Natural killer cell treated with Interleukin-12 subunit alpha and Interleukin-12 subunit beta and Interleukin-15 and Interleukin-18, amount 100 ng/mL, for 72 hours (primary cell): ENCODE measurements at places on chromosomes 16 and 17. TPM values are rescaled to one million over a fixed set of nuclear protein-coding genes. Genes with fewer than 3 reads are reported as not detected.
A peak's percentile ranks its signal among the peaks of the same experiment; 100 is the strongest.

Gene GLP2R
- not detected for total RNA-seq

DNA sequence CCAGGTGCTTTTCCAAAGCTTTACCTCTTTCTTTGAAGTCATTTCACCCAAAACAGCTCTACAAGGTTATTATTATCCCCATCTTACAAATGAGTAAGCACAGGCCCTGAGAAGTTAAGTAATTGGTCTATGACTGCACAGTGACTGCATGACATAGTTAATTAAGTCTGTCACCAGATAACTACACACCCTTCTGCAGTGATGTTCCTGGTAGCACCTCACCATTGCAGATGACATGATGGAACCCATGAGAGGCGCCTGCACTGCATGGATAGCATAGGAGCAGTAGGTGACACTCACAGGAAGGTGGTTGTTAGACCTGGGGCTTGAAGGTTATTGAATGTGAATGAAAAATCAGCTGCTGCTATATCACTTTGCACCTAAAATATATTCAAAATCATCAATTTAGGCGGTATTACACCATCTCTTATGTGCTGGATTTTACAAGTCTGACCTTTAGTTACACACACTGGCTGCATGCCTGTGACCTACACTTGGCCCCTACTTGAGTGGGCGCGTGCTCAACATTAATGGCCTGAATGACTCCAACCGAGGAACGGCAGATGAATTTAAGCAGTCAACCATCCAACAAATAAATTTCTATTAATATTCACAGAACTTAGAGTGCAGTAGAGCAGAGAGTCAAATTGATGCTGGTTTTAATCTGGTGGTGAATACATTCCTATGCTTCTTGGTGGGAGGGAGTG lies 239.6 kb downstream of the CDH11 start:
- DNase-seq, result no peak

DNA sequence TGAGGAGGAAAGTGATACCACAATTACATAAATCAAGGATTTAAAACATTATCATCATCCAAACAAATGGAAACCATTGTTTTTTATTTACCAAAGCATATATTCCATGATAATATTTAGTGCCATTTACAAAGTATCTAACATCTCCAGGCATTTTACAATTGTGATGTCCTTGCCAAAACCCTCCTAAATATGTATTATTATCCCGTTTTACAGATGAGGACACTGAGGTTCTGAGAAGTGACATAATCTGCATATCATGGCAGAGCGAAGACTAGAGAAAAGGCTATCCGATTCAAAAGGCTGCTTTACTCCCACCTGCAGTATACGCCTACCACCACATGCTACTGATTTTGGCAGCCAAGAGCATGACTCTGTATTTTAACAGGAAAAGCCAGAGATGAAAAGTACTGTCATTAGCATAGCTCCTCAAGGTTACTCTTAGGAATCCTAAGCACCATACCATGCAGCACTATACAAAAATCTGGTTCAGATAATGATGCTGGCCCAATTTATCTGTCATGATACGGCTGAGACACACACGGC lies 301.4 kb downstream of the CA10 start:
- DNase-seq, result no peak

GRCh38 chr17:62737513-62737912 lies 70.6 kb downstream of the MARCHF10 start:
- DNase-seq, result no peak

Gene G6PC3
- total RNA-seq, result 24.6 TPM

DNA sequence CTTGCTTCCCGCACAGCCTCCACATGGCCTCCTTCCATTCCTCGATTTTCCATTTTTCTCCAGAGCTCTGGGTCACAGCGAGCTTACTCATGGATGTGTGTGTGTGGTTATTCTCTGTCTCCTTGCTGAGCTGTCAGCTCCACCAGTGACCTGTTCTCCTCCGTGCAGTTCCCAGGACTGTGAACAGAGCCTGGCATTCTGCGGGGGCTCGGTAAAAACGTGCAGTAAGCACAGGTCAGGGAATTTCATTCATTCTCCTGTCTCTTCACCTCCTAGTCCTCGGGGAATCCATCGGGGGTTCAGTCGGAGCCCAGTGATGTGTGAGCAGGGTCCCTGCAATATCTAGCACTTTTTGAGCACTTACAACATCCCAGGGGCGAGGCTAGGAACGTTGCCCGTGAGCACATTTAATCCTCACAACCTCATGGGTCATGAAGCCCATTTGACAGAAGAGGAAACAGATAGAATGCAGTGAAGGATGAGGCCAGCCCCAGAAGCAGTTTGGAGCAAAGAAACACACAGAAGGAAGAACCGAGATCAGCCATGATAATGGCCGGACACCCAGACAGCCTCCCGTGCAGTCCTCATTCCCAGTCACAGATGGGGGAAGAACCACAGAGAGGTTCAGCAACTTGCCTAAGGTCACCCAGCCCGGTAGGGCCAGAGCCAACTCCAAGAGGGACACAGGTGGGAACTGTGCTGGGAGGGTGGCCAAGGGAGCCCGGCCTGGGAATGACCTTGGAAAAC lies 183.2 kb upstream of the GSE1 start:
- DNase-seq, result peak; percentile 37
